Astrocyte (in vitro differentiated cells and primary cell): ENCODE measurements at places on chromosomes 2 and 18. TPM values are rescaled to one million over a fixed set of nuclear protein-coding genes. Genes with fewer than 3 reads are reported as not detected.

DNA sequence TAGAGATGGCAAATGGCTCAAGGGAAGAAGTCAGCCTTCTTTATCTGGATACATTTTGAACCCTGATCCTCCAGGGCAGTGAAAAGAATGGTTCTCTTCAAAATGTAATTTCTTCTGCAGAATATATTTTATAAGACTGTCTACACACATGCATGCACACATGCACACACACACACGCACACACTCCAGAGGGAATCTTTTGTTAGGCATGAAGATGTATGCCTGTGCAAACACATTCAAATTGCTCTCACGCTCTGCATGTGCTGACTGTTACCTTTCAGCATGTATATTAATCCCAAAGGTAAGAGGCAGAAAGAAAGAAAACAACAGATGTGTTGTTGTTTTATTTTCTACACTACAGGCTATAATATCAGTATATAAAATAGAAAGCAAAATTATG, 43.2 kb downstream of the SLC5A7 start:
- no peaks in the 10 kb centered on the region for H3K36me3 ChIP-seq
- DNase-seq = no peak
- no peak overlapping the region for H3K27ac ChIP-seq
- H3K27me3 ChIP-seq = no peaks in the 10 kb centered on the region

- no peaks in the 10 kb centered on the region for H3K27me3 ChIP-seq
- H3K27ac ChIP-seq = no peak overlapping the region
- DNase-seq = no peak
- H3K36me3 ChIP-seq = no peaks in the 10 kb centered on the region
Observed at GRCh38 chr2:68969736-68970490, 4.5 kb upstream of the GKN1 start.

- H3K27me3 ChIP-seq = no peaks in the 10 kb centered on the region
Observed at GRCh38 chr2:37201766-37202165, 5.5 kb downstream of the CEBPZOS start.

DNAJB2 gene
- total RNA-seq = 49.7 and 53.9 TPM in 2 replicates

GALR1 gene
- not detected in 2 replicates for total RNA-seq

CFC1 gene
- not detected in 2 replicates for total RNA-seq
